ENCODE measurements at places on chromosomes 6 and 20.

GRCh38 chr20:21628800-21629199, 76.7 kb upstream of the PAX1 start:
- no peak for DNase-seq

DNA sequence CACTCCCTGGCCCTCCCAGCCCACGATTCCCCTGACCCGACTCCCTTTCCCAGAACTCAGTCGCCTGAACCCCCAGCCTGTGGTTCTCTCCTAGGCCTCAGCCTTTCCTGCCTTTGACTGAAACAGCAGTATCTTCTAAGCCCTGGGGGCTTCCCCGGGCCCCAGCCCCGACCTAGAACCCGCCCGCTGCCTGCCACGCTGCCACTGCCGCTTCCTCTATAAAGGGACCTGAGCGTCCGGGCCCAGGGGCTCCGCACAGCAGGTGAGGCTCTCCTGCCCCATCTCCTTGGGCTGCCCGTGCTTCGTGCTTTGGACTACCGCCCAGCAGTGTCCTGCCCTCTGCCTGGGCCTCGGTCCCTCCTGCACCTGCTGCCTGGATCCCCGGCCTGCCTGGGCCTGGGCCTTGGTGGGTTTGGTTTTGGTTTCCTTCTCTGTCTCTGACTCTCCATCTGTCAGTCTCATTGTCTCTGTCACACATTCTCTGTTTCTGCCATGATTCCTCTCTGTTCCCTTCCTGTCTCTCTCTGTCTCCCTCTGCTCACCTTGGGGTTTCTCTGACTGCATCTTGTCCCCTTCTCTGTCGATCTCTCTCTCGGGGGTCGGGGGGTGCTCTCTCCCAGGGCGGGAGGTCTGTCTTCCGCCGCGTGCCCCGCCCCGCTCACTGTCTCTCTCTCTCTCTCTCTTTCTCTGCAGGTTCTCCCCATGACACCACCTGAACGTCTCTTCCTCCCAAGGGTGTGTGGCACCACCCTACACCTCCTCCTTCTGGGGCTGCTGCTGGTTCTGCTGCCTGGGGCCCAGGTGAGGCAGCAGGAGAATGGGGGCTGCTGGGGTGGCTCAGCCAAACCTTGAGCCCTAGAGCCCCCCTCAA, at the start of gene LTA:
Gene LTA, plus strand, starts transcription at position 249 of the 871 bp plus-strand sequence. Its CDS starts 454 bp downstream, at position 703.
- DNase-seq: no peak

- DNase-seq: no peak
These were observed 336.2 kb downstream of the CDKAL1 start for GRCh38 chr6:20870493-20870892.

DNA sequence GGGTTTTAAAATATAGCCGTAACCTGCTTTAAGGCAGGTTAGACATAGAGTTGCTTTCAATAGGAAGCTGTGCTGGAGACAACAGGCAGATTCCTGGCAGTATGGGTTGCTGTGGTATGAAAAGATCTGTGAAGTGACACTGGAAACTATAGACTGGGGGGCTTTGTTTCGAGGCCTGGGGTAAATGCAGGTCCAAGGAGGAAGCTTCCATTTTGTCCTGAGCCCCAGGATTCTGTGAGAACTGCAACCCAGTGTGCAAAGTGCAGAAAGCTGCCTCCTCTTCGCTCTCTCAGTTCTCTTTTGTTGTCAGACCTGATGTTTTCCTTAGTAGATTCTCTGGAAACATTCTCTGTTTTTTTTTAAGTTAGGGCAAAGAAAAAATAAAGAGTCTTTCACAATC, 86.9 kb downstream of the LYRM4 start:
- DNase-seq: no peak

- DNase-seq: peak; percentile 47
These were observed 558.5 kb downstream of the CD83 start for GRCh38 chr6:14676064-14676463.
